ENCODE measurements at places on chromosomes 3 and 15.

DNA sequence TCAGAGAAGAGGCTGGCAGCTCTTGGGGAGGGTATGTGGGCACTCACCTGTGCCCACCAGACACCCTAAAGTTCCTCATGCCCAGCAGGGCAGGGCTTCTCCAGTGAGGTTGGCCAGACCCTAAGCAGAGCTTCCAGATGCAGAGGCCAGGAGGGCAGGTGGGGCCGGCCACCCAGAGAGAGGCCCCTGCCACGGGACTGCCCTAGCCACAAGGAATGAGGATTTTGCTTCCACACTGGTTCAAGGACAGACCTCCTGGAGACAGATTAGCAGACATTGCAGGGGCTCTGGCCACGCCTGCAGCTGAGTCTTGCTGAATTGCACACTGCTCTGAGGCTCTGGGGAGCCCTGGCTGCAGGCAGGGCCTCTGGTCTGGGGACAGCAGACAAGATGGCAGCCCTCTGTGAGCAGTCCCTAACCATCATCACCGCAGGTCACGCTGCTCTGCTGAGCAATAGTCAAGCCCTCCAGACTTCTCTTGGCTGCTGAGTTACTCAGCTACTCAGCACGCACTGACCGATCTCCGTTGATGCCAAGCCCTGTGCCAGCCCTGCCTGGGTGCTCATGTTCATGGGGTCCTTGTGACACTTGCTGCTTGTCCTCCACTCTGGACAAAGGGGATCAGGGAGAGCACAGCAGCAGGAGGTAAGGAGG, 117.4 kb upstream of the ABHD17C start:
- DNase-seq, result no peak

GRCh38 chr15:72797834-72798233, 14.3 kb upstream of the ADPGK start:
- no peak for DNase-seq

DNA sequence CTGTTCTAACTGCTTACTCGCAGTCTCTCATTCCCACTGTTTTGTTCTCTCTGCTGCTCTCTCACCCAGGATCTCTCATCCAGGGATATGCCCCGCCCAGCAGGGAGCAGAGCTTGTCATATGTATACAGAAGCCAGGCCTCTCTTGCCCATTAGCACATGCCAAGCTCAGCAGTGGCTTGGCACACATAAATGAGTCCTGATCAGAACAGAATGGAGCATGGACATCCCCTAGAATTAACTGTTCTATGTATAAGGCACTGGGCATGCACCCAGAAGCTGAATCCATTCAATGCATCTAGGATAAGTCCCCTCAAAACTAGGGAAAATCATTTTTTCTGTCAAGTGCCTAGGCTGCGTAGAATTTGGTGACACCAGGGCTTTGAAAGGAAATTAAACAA, 61.6 kb downstream of the IGSF11 start:
- DNase-seq, result no peak

DNA sequence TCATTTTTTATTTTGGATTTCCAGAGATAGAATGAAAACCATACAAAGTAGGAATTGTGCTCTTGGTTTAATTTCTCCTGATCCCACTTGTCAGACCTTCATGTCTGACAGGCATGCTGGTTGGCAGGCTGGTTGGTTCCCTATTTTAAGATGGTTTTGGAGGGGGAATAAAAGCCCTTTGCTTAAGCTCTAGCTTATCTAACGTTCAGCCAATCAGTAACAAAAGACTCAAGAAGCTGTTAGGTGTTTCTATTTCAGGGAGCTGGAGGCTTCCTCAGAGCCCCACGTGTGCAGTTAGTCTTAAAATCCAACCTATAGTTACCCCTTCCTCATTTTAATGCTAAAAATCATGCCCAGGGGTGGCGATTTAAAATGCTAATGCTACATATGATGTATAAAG, 40.5 kb upstream of the XIRP1 start:
- no peak for DNase-seq

DNA sequence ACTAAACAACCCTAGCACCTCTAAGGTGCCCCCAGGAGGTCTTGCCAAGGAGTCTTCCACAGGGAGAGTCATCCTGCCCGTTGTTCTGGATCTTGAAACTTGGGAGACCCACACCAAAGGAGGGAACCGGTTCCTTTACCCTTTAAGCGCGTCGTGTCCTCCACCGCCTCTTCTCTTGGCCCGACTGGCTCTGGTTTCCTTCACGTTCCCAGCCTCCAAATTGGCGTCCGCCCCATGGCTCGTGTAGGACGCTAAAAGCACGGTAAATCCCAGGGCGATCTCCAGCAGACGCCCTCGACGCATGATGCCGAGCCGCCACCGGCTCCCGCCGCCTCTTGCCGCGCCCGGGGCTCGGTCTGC, 1.1 kb downstream of the FBN1 start:
- no peak for DNase-seq

DNA sequence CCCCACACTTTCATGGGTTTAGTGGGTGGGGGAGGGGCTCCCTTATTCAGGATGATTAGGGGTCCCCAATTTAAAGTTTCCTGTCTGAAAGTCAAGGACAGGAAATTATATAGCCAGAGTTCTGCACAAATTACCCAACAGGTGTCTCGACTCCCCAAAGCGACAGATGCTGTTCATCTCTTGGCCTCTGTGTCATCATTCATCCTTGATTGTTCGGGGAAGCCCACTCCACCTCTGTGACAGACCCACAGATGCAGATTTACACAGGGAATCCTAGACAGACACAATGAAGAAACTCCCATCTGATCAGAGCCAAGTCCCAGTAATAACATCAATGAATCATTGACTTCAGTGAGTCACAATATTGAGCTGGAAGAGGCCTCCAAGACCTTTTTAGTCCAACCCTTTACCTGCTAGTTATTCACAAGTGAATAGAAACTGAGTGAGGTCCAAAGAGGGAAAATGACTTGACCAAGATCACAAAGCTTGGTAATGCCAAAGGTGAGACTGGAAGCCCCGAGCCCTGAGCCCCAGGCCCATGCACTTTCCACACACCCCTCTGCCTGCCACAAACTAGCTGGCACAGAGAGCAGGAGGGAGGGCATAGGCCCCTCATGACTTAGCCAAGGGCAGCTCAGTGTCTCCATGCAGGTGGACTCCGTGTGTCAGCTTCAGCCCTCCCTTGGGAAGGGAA, 7.9 kb upstream of the SRP14 start:
- DNase-seq, result no peak

DNA sequence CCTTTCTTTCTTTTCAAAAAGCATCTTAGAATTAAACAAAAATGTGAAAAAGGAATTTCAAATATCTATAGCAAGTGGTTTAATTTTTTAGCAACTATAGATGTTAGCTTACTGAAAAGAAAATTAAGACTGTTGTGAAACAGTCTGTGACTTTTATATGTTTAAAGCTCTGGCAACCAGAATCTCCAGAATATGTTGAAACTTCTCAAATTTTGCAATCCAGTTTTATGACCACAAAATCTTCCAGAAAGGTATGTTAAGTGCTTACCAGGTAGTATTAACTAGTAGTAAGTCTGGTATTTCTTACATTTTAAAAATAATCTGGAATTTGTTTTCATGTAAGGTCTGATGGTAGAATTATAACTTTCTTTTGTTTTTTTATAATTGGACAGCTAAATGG, 235.0 kb downstream of the SLC9A9 start:
- DNase-seq, result no peak

DNA sequence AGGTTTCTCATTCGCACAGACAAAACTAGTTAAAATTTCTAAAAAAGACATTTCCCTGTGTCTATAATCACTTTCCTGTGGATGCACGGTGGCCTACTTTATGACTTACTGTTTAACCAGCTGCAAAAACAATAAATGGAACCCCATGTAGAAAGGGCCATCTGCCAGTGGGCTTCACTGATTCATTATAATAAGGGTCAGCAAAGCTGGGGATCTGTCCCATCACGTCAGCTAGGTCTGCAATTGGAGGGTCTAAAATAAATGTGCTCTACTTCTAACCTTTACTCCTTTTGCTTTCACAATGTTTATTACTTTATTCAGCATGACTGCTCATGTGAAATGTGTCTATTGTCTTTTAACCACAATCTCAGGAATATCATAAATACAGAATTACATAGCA, 43.1 kb upstream of the NMD3 start:
- no peak for DNase-seq

- no peak for DNase-seq
These were observed 888.3 kb downstream of the PLOD2 start for GRCh38 chr3:145272684-145273083.

GRCh38 chr3:109819734-109820133, 482.4 kb upstream of the DPPA4 start:
- DNase-seq, result no peak

- no peak for DNase-seq
These were observed 74.6 kb upstream of the PSMD6 start for GRCh38 chr3:64097920-64098319.

Measured in stimulated activated CD8-positive, alpha-beta memory T cell treated with anti-CD3 and anti-CD28 coated beads, Interleukin-7, amount 100 ng/mL, for 4 hours (primary cell).